Right renal pelvis (tissue), 4 donors: ENCODE measurements at places on chromosomes 5 and 9.

- no peak for DNase-seq
These were observed 518 bp downstream of the SPRY4 start for GRCh38 chr5:142324136-142324870.

GRCh38 chr9:76394960-76395252, 680 bp upstream of the RFK start:
- DNase-seq, result no peak

DNA sequence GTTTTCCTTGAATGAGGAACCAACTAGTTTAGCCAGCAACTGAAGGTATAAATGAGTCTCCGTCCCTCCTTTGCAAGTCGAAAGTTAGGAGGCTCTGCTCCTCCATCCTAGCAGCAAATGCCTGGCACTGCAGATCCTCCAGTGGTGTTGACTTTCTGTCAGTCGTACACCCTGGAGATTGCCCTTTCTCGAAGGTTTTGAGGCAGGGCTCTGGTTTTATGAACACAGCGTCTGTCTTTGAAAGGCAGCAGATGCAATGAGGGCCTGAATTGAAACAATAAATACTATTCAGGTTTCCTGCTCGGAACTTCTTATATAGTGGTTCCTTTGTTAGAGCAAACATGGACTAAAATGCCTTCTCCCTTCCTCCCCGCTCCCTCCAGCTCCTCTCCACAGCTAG, 284.0 kb downstream of the TMEM38B start:
- no peak for DNase-seq

DNA sequence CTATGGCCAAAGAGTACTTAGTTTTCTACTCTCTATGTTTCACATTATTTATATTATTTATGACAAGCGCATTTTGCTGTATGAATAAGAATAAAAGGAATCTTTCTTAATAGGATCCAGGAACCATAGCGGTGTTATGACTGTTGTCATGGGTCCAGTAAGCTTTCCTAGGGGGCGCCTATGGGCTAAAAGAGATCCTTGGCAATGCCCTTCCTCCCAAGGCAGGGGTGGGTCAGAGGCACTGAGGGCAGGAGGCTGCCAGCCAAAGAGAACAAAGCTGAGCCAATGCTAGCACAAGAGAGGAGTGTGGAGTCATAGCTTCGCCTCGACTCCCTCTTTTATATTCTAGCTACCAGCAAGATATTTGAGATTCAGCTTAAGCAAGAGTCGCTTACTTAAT, 98.4 kb upstream of the GNAQ start:
- DNase-seq, result no peak

DNA sequence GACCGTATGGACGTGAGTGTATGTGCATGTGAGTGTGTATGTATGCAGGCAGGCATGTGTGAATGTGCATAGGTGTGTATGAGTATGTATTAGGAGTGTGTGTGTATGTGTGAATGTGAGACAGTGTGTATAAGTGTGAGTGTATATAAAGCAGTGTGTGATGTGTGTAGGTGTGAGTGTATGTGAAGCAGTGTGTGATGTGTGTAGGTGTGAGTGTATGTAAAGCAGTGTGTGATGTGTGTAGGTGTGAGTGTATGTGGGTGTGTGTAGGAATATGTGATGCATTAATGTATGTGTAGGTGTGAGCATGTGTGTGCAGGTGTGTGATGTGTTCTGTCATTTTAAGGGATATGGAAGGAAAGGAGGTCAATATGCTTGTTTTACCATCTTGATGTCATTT, 215.5 kb downstream of the GADD45G start:
- no peak for DNase-seq

GRCh38 chr5:127097278-127097677, 24.0 kb upstream of the C5orf63 start:
- DNase-seq, result no peak

DNA sequence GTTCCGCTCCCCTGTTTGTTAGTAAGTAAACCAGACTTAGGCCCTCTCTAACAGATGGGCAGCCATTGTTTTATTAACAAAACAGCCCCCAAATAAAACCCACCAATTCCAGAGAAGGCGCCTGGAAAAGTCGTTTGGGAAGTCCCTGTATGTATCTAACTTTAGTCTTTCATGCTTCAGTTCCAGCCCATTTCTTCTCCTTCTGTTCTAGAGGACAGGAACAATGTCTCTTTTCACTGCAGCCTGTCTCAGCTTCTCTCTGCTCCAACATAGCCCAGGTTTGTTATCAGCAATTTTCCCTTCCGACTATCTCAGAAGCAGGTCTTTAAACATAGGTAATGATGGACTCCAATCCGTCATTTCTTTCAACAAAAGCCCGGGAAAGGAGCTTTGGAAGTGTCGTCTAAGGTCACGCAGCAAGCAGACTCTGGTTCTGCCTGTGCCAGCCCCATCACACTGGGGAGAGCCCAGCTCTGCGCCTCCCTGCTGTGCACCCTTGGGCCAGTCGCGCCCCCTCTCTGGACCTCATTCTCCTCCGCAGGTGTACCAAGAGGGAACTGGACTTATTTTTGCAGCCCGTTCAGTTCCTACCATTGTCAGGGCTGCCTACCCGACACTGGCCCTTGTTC, 9.6 kb upstream of the AKNA start:
- DNase-seq, result no peak

DNA sequence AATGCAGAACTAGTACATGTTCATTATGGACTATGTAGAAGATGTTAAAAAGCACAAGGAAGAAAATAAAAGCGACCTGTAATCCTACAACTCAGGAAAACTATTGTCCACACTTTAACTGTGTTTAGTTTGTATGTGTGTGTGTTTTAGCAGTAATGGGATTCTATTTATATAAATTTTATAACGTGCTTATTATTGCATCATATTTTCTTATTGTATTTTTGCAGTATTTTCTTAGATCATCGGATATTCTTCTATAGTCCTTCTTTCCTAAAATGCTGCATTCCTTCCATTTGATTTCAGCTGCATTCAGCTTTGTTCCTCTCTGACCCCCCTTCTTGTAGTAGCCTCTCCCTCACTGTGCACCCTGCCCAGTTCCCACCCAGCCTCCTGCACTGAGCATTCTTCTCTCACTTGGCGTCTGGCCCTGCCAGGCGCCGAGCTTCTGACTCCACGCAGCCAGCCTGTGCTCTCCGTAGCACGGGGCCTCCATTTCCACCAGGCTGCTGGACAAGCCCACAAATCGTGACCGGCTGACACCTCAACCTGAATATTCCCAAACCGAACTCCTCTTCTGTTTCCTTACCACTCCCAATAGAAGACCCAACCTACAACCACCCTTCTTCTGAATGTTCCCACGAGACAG, 39.9 kb downstream of the MVB12B start:
- no peak for DNase-seq

DNA sequence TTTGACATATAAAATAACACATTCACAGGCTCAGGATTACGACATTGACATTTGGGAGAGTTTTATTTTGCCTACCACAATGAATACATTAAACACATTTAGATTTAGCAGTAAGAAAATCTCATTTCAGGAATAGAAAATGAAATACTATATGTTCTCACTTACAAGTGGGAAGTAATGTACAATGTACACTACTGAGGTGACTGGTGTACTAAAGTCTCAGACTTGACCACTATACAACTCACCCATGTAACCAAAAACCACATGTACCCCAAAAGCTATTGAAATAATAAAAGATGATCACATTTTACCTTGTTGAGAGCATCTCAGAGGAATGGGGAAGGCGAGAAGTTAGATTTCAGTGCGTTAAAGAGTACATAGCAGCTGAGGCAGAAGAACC, 1202.4 kb upstream of the SEMA6A start:
- DNase-seq, result no peak

- DNase-seq, result no peak
These were observed 1.1 kb upstream of the SPRY4 start for GRCh38 chr5:142325725-142326479.

- DNase-seq, result no peak
These were observed 905 bp upstream of the HRH2 start for GRCh38 chr5:175656966-175657365.

GRCh38 chr9:13431222-13431536, 151.7 kb upstream of the MPDZ start:
- DNase-seq, result no peak

- no peak for DNase-seq
These were observed 27.6 kb downstream of the ALDH1A1 start for GRCh38 chr9:72925126-72925789.

DNA sequence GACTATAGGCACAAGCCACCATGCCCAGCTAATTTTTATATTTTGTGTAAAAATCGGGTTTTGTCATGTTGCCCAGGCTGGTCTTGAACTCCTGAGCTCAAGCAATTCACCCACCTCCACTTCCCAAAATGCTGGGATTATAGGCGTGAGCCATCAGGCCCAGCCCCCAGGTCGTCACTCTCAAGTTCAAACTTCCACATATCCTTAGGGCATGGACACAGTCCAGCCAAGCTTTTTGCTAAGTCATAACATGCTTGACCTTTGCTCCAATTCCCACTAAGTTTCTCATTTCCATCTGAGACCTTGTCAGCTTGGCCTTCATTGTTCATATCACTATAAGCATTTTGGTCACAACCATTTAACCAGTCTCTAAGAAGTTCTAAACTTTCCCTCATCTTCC, 43.9 kb upstream of the ARAP3 start:
- DNase-seq, result no peak
